ENCODE measurements at places on chromosomes 16 and 17. TPM values are rescaled to one million over a fixed set of nuclear protein-coding genes. Genes with fewer than 3 reads are reported as not detected.

Gene ACD
- total RNA-seq: 27.9 TPM

Gene CHRNB1
- total RNA-seq: 16.0 TPM

Gene EPOP
- 3.7 TPM for total RNA-seq

Gene KREMEN2
- 30.5 TPM for total RNA-seq

Gene TP53TG3C
- total RNA-seq: not detected

Gene FBF1
- total RNA-seq: 24.6 TPM

Gene ZPBP2
- not detected for total RNA-seq
